ENCODE measurements at places on chromosomes 3 and 15.

GRCh38 chr15:101618076-101618475, 34.1 kb downstream of the TM2D3 start:
- DNase-seq, result no peak

GRCh38 chr15:91318516-91318915, 218.5 kb downstream of the SV2B start:
- no peak for DNase-seq

- no peak for DNase-seq
These were observed 78.0 kb downstream of the CHCHD6 start for GRCh38 chr3:126781889-126782491.

GRCh38 chr3:77040926-77041722, 1.2 kb downstream of the ROBO2 start:
- peak; percentile 4 for DNase-seq

GRCh38 chr15:90869601-90870353, 1.4 kb downstream of the FURIN start:
- DNase-seq, result peak; percentile 60

GRCh38 chr3:188284455-188285212, 130.7 kb downstream of the LPP start:
- no peak for DNase-seq

DNA sequence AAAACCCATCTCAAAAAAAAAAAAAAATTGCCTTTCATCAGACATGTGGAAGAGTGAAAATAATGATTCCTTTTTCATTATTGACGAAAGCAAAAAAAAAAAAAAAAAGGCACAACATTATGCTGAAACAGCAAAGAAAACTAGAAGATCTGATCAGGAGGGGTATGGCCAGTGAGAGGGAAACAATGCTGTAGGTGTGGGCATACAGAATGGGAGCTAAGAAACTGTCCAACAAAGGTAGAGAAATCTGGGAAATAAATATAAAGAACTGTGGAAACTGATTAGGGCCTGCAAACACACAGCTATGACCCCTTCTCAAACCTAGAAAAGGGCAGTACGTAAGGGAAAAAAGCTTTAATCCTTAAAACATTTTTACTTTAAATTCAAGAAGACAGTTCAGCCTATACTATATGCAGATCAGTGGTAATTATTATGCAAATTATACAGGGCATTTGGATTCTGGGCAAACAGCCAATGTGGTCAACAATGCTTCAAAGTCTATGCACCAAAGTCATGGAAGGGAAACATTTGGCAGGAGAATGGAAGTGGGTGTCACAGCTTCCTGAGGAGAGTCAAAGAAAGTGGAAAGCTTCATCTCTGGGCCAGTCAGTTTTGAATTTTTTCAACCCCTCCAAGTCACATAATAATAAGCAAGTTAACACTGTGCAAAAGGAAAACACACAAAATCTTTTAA, 68.3 kb upstream of the SLC12A8 start:
- DNase-seq, result no peak

DNA sequence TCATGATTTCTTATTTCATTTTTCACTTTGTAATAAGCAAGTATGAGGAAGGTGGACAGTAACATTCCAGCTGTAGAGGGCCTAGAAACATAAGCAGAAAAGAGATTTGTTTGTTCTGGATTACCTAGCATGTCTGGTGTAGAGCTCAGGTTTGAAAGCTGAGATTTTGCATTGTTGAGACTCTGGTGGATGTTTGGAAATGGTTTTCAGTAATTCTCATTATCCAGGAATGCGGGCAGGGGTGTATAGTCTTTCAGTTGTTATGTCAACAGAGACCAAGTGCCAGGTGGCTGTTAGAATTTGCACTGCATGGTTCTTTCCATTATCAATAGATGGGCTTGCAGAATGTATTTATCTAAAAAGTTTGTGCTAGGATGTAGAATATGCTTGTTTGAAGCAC, 10.9 kb downstream of the GPD1L start:
- DNase-seq, result no peak

DNA sequence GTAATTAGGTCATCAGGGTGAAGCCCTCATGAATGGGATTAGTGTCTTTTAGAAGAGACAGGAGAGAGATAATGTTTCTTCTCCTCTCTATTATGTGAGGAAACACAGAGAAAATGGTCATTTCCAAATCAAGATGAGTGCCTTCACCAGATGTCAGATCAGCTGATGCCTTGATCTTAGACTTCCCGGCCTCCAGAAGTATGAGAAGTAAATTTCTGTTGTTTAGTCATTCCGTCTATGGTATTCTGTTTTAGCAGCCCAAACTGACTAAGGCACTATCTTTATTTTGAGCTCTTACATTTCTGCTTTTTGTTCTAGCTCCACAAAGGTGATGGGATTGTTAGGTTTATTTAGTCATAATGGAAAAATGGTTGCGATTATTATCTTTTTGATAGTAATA, 273.2 kb upstream of the GADL1 start:
- no peak for DNase-seq

GRCh38 chr3:37338500-37338899, 164.1 kb upstream of the LRRFIP2 start:
- DNase-seq, result no peak

- no peak for DNase-seq
These were observed 155.7 kb downstream of the EEFSEC start for GRCh38 chr3:128309026-128309425.

GRCh38 chr3:67790043-67790442, 135.6 kb upstream of the SUCLG2 start:
- DNase-seq, result peak; percentile 53

- DNase-seq, result no peak
These were observed 10.0 kb upstream of the SRP14 start for GRCh38 chr15:40048926-40049475.

DNA sequence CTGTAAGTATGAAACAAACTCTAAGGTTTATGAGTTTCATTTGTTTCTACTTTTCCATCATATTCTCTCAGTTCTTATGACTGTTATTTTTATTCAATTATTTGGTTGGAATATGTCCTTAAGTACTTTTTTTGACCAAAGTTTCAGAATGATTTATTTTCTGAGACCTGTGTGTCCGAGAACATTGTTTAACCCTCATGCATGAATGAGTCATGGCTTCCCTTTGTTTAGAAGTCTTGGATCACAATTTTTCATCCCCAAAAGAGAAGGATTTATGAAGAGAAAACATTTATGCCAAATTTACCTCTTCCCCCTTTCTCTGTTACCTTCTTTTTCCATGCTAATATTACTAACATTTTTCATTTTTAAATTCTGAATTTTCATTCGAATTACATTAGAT, 518.0 kb upstream of the NR2F2 start:
- no peak for DNase-seq

- no peak for DNase-seq
These were observed 209.2 kb upstream of the ZPLD1 start for GRCh38 chr3:102225407-102226132.

DNA sequence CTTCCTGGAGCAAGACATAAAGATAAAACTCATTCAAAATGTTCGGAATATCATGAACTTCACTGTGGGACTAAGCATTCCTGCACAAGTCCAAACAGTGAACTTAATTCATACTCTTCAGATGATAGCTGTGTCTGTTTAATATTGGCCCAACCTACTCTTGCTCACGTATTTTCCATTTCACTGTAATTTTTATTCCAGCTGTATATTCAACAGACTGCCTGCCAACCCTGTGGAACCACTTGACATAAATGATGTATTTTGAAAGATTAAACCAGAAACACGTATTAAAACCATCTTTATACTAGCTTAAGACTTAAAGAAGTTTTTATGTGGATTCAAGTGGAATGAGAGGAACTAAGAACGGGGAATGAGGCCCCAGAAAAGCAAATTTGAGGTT, 172.5 kb downstream of the TMEM108 start:
- no peak for DNase-seq

DNA sequence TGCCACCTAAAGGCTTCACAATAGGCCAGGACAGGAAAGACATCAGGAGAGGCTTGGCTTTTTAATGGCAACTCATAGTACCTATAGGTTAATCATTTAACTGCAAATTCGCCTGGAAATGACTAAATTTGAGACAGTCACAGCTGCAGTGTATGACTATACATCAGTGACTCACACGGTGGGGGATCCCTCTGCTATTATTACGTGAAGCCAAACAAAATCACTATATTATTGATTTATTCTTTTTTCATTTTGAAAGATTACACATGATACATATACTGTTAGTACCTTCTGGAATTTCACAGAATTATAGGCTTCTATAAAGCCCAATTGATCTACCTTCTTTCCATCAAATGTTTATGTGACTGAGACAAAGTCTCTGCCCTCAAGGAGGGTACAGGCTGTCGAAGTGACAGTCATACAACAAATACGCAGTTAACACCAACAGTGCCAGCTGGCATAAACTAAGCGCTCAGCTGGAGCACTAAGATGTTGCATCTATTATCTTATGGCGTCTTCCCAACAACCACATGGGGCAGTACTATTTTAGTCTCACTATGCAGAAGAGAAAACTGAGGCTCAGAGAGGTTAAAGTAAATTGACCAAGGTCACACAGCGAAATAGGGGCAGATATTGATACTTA, 82.0 kb upstream of the LMOD3 start:
- no peak for DNase-seq

DNA sequence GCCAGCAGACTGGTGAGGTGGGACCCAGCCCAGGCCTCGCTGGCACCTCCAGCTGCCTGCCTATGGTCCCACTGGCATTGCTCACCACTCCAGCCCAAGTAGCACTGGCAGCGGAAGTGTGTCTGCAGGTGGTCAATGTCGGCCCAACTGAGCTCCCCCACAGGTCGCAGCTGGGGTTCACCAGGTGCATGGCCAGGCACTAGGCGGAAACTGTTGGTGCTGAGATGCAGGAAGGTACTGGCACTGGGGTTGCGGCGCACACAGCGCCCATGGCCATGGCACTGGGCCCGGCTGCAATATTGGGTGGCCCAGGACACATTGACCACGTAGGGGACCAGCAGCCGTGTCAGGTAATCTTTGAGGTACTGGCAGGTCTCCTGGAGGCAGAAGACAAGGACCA, 4.4 kb downstream of the HYAL2 start:
- DNase-seq, result no peak

GRCh38 chr15:74616996-74617395, 1.4 kb downstream of the CLK3 start:
- no peak for DNase-seq

DNA sequence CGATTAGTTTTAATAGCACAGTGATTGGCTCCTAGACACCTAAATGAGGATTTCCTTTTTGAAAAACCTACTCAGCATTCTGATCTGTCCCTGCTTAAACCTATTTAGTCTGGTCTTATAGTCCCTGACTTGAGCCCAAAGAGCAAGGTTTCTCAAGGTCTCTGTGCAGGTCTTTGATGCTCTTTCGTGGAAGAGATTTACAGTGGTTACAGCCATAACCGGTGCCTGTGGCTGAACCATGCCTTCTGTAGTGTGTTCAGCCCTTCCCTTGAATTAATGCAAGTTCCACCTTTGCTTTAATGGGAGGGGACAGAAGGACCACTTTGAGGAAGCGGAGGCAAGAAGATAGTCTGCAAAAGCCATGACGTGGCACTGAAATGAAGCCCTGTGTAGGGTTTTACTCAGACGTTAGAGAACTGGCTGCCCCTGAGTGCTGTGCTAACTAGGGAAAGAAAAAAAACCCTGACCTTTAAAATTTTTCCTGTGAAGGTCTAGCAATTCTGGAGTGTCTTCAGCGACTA, 43.0 kb downstream of the ZBTB38 start:
- DNase-seq, result no peak

- DNase-seq, result no peak
These were observed 172.8 kb downstream of the NR2F2 start for GRCh38 chr15:96503276-96503675.

GRCh38 chr3:98326945-98327344, 26.7 kb upstream of the OR5K4 start:
- no peak for DNase-seq

- no peak for DNase-seq
These were observed 179.8 kb downstream of the SNRPN start for GRCh38 chr15:25134546-25134945.

- peak; percentile 60 for DNase-seq
These were observed 10.3 kb downstream of the ISL2 start for GRCh38 chr15:76346669-76347481.

DNA sequence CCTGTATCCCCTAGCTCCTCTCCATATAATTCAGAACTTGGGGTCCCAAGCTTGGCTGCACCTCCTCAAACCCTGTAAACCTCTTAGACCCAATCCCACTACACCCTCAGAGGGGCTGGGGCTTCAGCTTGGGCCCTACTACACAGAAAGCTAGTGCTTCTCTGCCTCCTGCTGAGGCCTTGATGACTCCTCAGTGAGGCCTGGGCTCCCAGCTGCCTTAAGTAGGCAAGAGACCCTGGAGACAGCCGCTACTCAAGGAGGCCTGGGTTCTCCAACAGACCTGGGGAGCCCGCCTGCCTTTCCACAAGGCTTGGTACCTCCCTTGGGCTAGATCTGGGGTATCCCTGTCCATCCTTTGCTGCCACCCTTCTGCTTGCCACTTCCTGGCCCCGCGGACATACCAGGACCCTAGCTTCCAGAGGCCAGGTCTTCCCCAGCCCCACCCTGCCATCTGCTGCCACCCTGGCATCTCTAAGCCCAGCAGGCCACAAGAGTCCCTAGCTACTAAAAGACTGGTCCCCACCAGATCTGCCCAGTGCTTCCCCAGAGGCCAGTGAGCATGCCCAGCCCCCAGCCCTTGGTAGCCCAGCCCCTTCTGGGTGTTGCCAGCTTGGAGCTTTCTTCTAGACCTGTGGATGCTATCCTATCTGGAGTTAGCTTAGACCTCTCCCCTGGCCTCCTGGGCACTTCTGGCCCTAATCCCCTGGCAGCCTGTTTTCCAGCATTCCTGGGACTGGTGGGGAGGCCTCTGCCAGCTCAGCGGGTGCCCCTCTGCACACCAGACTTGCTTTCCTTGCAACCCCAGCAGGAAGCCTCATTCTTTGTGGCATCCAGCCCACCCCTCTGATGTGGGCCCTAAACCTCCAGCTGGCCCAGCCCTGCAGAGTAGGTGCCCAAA, 13.7 kb downstream of the C15orf39 start:
- DNase-seq, result no peak

DNA sequence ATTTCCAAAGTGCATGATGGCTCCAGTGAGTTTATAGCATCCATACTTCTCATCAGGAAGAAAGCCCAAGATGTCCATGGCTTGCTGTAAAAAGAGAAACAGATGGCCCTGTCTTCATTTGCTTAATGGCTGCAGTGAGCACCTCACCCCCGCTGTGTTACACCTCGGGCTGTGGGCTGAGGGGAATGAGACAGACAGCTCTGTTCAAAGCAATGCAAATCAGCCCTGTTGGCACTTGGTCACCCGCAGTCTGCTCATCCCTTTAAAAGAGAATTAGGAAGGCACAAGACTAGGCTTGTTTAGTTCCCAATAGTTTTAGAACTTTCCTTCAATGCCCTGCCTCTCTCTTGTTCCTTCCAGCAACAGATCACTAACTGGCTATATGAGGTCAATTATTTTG, 25.2 kb downstream of the MYH15 start:
- no peak for DNase-seq

- DNase-seq, result peak; percentile 37
These were observed 59.3 kb upstream of the CHMP2B start for GRCh38 chr3:87167628-87168456.

- no peak for DNase-seq
These were observed 72.3 kb downstream of the BLM start for GRCh38 chr15:90789462-90789861.

GRCh38 chr3:29381595-29381994, 100.7 kb downstream of the RBMS3 start:
- DNase-seq, result no peak
